ENCODE measurements at places on chromosomes 2 and 18.

DNA sequence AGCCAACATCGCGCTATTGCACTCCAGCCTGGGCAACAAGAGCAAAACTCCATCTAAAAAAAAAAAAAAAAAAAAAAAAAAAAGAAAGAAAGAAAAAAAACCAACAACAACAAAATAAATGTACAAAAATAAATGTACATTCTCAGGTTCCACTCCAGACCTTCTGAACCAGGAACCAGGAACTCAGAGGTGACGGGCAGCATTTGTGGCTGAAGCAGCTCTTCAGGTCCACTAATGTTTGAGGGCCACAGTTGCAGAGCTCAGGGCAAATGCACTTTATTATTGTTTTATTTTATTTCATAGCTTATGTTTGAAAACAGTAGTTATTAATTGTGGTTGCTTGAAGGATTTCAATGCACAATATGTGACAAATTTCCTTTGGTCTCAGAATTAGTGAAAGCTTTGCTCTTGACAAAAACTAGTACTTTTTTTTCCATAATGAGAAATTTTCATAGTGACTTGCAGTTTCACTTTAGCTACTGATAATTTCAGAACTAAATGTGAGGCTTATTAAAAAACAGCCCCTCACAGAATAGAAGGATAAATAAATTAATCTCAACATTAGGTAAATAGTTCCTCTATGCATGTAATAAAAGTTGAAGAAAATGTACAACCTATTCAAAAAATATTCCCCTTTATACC is 378.4 kb upstream of the SPHKAP start:
- no peak for DNase-seq

DNA sequence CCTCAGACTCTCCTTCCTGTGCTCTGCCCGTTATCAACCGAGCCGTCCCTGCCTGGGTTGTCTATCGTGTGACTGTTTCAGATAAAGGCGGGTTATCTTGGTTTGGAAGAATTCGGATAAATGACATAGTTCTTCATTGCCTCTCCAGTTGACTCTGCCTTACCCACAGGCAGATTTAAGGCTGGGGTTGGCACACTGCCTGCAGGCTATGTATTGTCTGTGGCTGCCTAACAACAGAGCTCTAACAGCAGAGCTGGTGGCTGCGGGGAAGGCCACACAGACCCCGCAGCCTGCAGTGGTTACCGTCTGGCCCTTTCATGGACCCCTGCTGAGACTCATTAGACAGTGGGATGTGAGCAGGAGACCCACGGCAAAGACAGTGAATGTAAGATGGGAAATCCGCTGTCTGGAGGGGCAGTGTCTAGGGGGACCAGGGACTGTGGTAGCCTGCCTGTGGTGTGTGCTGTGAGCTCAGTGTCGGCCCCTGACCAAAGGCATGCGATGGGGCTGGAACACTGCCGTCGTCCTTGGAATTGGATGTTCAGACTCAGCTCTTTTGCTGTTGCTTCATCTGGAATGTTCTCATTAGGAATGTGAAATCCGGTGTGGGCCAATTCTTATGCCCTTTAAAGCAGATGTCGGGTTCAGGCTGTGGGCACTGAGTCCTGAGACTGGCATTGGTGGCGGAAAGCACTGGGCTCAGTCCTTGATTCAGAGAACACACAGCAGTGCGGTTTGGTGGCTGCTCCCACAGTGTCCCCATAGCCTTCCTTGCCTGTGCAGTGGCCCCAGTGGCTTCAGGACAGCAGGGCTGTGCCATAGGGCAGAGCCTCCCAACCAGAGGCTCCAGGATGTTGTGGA is 44.5 kb downstream of the SH3RF3 start:
- no peak for DNase-seq

- DNase-seq: no peak
Observed at GRCh38 chr18:21457179-21457535, 143.3 kb downstream of the ESCO1 start.

- no peak for DNase-seq
Observed at GRCh38 chr18:55779691-55780585, 191.9 kb upstream of the TCF4 start.

GRCh38 chr2:191565647-191566198 is 112.2 kb upstream of the NABP1 start:
- DNase-seq: no peak

DNA sequence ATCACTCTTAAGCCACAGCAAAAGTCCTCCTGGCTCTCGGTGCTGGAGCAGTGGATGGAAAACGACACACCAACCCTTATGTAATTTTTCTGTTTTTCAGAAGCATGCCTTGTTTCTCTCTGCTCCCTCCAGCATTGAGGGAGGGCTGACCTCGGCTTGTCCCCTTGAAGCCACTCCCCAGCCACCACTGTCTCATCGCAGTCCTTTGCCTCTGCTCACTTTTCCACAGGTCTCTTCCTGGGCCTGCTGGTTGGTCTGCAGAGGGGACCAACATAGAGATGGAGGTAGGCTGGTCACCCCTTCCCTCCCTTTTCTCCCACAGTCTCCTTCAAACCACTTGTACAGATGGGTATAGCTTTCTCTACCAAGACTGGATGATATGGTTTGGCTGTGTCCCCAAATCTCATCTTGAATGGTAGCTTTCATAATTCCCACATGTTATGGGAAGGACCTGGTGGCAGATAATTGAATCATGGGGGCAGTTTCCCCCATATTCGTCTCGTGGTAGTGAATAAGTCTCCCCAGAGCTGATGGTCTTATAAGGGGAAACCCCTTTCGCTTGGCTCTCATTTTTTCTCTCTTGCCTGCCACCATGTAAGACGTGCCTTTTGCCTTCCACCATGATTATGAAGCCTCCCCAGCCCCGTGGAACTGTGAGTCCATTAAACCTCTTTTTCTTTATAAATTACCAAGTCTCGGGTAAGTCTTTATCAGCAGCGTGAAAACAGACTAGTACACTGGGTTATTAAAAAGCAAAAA is 14.3 kb upstream of the RIOK3 start:
- no peak for DNase-seq

DNA sequence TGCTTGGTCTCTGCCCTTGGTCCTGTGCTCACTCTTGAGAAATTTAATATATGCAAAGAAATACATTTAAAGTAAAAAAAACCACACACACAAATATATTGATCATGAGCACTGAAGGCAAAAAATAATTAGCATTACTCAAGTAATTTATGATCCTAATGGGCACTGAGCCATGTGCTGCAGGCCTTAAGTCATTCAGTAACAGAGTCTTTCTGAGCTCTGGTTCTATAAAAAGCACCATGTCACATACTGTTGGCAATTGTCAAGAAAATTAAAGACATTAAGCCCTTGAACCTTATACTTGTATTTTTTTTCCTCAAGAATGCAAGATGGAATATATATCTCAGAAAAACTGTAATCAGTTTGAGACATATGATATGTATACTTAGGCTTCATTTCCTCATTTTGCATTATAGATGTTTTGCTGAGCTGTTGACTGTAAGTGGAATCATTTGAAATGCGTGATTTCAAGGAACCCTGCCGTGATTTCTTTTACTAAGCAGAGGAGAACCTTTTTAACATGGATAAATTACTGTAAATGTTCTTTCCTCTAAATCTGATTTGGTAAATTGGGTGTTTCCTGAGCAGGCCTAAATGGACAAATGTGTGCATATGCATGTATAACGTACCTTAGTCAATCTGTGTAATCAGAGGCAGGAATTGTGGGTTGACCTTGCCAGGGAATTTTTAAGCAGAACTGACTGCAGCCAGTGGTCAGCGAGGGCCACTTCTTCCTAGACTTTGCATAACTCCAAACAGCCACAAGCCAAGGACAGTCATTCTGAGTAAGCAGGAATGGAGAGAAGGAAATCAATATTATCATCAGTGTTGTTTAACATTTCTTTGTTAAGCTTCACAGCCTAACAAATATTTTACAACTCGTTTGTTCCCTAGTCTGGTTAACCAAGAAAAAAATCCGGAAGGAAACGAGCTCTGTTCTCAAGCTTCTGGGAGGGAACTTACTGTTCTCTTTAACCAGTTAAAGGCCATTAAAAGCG is 191.5 kb upstream of the ATP5MC3 start:
- no peak for DNase-seq

DNA sequence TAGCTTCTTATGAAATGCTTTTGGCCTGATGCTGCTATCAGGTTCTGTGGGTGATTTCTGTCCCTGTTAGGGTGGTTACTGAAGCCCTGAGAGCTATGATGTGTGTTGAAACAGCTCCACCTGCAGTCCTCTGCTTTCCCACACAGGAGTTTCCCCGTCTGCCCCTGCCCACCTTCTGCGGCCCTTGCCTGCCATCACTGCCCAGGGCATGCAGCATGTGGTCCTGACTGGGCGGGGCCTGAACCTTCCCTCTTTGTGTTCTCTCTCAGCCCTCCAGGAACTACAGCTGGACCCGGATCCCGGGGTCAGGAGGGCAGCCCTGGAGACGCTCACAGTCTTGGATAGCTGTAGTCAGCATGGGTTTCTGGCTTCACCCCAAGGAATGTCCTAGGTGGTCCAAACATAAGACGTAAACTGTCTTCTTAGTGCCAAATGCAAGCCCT is 21.4 kb downstream of the HJURP start:
- DNase-seq: no peak

DNA sequence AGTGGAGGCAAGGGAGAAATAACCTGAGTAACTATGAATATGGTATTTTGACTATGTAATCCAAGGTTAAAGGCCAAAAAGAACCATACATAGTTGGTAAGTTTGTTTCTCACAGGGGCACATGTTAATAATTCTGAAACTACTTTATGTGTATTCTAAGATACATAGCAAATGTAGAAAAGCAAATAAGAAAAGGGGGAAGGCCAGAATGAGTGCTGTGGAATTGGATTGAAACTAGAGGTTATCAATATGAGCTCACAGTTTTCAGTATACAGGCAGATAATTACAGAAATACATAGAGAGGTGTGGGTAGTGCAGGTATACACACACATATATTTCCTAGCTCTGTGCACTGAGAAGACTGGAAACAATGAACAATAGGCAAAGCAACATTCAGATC is 13.7 kb downstream of the INO80C start:
- no peak for DNase-seq

- no peak for DNase-seq
Observed at GRCh38 chr2:36407413-36407812, 51.8 kb downstream of the CRIM1 start.

- no peak for DNase-seq
Observed at GRCh38 chr18:58292638-58293037, 248.6 kb downstream of the NEDD4L start.

- no peak for DNase-seq
Observed at GRCh38 chr2:201730651-201731285, 32.3 kb upstream of the MPP4 start.

GRCh38 chr18:56702946-56703345 is 51.8 kb downstream of the WDR7 start:
- DNase-seq: no peak

DNA sequence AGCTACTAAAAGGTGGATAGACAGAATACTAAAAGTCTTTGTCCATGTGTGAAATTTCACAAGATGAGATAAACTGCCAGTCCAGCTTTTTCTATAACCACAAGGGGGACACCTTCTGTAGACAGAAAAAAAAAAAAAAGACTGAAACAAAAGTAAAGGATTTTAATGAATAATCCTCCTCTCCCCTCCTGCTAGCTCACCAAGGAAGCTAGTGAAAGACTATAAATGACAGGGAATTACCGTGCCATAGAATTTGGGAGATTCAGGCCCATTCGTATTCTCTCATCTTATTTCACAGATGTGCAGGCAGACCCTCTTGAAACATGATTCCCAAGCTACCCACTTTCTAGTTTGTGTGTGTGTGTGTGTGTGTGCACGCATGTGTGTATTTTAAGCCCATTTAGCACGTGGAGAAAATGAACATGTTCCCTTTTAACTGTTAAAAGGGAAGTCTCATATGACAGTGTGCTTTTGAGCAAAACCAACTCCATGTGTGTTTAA is 36.3 kb upstream of the SLC8A1 start:
- DNase-seq: no peak

GRCh38 chr18:50466634-50467033 is 91.8 kb downstream of the SKA1 start:
- DNase-seq: no peak

- no peak for DNase-seq
Observed at GRCh38 chr2:57490741-57491140, 555.9 kb upstream of the VRK2 start.

- DNase-seq: no peak
Observed at GRCh38 chr18:44795241-44795640, 114.6 kb downstream of the SETBP1 start.

Measured in T-helper 17 cell (primary cell).